Amniotic stem cell (primary cell): ENCODE measurements at places on chromosomes 1 and 21.

- DNase-seq, result no peak
These were observed 223.3 kb downstream of the FGGY start for GRCh38 chr1:59520194-59520593.

GRCh38 chr21:17925899-17926298 is 106.7 kb upstream of the C21orf91 start:
- DNase-seq, result no peak

DNA sequence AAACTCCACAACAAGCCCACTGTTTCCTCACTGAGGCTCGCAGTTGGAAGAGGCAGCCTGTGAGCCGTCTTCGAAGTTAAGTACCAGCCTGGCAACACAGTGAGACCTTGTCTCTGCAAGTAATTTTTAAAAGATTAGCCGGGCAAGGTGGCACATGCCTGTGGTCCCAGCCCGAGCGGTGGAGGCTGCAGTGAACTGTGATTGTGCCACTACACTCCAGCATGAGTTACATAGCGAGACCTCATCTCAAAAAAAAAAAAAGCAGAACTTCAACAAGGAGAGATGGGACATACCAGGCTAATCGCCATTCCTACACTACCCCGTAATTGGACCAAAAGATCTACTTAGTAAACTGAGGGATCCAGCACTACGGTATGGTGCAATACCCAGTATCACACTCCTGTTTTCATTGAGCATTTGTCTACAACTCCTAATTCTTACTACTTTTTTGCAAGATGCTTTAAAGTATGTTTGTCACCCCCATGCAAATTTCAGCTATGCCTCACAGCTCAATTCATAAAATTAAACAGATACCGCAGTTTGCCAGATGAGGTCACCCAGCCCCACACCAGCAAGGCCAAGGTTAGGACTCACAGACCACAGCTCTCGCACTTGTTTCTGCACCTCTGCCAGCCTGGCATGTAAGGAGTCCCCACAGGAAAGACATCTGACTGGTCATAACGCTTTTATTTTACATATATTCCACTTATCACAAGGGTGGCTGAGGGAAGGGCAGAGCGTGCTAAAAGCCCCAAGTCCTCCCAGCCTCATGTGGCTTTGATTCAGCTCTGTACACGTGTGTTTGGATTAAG is 21.0 kb downstream of the SDE2 start:
- no peak for DNase-seq

DNA sequence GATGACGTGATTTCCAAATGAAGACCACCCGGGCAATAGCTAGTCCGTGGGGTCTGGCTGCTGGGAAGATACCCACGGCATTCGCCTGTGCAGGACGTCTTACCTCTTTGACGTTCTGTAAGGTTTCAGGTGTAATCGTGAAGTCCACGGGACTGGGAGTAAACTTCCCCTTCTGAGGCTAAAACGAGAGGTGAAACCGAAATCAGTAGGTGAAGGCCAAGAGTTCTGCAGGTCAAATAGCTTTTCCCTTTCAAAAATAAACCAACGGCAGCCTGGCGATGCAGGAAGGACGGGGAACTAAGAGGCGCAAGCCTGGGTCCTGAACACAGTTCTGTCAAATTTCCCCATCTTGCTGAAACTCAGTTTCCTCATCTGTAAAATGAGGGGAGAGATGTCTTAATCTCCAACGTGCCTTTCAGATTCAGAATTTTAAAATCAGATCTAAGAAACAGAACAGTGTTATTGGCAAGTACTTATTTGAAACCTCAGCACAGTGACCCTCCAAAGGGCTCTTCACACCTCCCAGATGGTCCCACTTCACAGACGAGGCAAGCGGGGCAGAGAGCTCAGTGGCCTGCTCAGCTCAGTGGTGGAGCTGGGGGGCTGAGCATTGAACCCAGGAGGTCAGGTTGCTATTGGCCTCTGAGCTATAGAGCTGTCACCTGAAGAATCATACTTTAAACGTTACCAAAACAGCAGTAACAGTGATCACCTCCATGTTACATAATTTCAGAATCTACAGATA is 34.7 kb downstream of the VPS26C start:
- no peak for DNase-seq

- DNase-seq, result no peak
These were observed 87.7 kb downstream of the RAB3GAP2 start for GRCh38 chr1:220184506-220184905.
